ENCODE measurements at places on chromosomes 1 and 21.

DNA sequence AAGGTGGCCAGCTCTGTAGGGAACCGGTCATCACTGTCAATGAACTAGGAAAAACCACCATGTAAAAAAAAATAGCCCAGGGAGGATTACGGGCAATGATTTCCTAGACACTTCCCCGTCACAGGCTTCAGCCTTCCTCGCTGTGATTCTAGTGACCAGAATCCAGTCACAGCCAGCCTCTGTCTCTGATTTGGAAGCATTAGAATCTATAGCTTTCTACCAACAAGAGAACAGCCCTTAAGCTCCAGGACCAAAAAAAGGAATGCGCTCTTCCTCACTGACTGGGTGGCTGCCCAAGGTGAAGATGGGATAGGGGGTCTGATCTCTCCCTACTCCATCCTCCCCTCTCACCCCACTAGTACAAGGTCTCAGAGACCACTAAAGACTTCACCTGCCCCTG lies 67.2 kb downstream of the TEX35 start:
- DNase-seq = no peak

DNA sequence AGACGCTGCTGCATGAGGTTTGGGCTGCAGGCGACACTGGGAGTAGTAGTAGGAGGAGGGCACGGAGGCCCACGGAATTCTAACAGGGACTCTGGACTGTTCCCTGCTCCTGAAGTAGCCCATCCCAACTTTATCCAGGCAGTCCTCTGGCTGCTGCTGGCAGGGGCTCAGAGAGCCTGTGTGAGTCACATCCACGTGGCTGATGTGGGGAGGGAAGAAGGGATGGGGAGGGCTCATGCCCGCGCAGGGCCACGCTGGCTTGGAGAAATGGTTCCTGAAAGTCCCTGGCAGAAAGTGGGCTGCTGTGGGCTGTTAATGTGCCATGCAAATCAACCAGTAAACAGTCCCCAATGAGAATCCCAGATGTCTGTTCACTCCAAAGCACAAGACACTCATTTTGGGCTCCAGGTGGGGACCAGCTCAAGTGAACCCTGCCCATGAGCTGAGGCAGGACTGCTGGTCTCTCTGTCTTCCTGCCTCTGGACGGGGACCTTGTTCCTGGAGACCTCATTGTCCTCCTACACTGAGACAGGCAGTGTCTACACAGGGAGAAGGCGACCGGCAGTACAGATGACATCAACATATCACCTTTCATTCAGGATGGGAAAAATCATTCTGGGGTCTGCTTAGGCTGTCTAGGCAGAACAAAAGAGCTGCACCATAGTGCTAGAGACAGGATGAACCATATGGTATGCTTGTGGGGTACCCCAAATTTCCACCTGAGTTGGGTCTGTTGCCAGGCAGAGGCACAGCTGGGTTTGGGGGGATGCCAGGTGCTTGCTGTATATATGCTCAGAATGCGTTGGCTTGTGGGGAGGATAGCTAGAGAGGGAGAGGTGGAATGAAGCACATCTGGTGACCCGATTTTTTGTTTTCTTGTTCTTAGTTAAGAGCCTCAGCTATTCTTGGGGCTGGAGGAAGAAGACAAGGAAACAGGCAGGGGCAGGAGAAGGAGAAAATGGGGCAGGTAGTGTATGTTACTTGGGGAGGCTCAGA lies 57.9 kb upstream of the FMOD start:
- no peak for DNase-seq

- no peak for DNase-seq
These were observed 8.8 kb upstream of the ZBTB48 start for GRCh38 chr1:6570987-6571386.

DNA sequence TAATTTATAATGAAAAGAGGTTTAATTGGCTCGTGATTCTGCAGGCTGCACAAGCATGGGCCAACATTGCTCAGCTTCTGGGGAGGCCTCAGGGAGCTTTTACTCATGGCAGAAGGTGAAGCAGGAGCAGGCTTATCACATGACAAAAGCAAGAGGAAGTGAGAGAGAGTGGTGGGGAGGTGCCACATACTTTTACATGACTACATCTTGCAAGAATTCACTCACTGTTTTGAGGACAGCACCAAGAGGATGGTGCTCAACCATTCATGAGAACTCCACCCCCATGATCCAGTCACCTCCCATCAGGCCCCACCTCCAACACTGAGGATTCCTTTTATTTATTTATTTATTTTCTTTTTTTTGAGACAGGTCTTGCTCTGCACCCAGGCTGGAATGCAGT lies 5.5 kb upstream of the PLEKHM2 start:
- no peak for DNase-seq

DNA sequence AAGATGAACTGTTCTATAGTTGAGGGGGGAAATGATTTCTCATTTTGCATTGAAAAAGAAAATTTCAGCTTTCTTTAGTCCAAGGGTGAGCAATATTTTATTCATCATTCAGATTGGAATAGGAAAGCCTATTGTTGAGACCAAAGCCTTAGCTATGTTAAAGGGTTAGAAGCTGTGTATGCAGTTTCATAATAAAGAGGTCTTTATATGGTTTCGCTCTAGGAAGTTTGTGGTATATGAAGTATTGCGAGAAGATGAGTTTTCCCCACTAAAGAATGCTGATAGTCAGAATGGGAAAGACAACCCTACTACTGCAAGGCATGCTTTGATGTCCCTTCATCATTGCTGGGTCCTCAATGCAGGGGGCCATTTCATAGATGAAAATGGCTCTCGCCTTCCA lies 28.6 kb downstream of the UAP1 start:
- DNase-seq = no peak

GRCh38 chr1:30461640-30462039 lies 261.7 kb downstream of the MATN1 start:
- DNase-seq = no peak

- no peak for DNase-seq
These were observed 58.4 kb downstream of the ASH1L start for GRCh38 chr1:155504207-155504606.

DNA sequence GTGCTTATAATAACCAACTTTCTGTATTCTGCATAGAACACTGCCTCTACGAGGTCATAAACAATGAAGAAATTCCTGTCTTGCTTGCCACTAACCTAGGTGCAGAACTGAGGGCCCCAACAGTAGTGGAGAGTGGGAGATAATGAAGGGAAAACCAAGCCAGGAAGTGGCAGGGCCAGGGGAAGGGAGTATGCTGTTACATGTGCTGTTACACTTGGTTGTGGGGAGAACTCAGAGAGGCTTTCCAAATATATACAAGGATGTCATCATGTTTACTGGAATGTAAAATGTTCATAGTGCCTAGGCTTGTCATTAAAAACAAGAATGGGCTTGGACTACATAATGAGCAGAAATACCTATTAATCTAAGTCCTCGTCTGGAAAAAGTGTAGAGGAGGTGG lies 31.1 kb downstream of the NHLH2 start:
- no peak for DNase-seq
